ENCODE measurements at places on chromosomes 13 and 19.

GRCh38 chr13:97388373-97388772, 45.6 kb upstream of the RAP2A start:
- DNase-seq: no peak

DNA sequence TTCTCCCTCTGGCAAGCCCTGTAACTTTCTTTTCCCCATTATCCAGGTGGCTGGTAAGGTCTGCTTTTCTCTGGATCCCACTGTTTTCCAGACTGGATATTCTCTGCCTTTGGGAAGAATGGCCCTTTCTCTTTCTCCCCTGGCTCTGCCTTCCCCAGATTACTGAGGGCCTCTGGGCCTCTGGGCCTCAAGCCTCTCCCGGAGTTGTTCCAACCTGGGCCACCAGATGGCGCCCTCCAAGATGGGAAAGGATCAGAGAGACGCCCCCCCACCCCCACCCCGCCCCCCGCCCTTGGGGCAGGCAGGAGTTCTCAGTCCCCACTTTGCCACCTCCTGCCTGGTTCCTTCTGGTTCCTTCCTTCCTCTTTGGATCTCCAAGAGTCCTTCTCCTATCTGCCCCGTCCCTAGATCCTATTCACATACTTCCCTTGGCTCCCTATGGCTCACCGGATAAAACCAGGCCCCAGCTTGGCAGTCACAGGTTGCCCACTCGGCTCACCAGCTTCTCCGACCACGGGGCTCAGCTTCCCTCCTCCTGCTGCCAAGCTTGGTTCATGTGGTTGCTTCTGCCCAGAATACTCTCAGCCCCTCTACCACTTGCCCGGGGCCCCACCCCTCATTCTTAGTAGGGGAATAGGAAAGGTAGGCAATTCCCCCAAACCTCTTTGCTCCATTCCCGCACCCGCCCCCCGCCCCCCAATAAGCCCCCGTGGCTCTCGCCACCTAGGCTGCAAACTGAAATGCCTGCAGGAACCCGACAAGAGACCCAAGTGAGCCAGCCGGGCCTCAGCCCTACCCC, 13.1 kb downstream of the EPS8L1 start:
- DNase-seq: peak; percentile 81

GRCh38 chr13:53005626-53006025, 23.0 kb upstream of the OLFM4 start:
- no peak for DNase-seq

DNA sequence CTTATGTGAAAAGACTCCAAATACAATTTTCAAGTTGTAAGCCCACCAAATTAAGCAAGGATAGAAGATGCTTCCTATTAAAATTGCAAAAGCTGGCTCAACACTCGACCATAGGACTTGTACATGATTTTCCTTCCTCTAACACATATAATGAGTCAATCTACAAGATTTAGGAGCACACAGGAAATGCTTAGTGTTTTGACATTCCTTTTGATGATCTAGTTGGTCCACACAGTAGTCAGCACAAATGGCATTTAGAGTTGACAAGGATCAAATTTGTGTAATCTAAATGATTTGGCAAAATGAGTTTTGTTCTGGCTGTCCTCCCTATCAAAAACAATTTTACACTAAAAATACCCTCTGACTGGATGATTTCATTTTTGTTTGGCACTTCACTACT, 340.2 kb downstream of the DIAPH3 start:
- no peak for DNase-seq

DNA sequence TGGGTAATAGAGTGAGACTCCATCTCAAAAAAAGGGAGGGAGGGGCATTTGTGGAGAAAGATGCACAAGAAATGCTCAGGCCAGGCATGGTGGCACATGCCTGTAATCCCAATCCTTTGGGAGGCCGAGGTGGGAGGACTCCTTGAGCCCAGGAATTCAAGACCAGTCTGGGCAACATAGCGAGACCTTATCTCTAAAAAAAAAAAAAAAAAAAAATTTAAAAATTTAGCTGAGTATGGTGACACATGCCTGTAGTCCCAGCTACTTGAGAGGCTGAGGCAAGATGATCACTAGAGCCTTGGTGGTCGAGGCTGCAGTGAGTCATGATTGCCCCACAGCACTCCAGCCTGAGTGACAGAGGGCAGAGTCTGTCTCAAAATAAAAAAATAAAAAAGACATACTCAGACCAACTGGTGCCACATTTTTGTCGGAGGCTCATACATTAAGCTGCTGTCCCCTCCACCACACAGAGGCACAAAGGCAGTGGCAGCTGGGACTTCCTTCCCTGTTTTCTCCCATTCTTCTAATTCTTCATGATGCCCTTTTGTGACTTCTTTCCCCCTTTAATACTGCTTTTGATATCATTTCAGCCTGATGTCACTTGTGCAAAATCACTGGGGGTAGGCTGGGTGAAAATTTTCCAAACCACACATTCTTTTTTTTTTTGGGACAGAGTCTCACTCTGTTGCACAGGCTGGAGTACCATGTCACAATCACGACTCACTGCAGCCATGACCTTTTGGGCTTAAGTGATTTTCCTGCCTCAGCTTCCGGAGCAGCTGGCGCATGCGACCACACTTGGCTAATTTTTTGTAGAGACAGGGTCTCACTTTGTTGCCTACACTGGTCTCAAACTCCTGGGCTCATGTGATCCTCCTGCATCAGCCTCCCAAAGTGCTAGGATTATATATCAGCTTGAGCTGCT, 26.8 kb upstream of the CXCL17 start:
- DNase-seq: no peak

DNA sequence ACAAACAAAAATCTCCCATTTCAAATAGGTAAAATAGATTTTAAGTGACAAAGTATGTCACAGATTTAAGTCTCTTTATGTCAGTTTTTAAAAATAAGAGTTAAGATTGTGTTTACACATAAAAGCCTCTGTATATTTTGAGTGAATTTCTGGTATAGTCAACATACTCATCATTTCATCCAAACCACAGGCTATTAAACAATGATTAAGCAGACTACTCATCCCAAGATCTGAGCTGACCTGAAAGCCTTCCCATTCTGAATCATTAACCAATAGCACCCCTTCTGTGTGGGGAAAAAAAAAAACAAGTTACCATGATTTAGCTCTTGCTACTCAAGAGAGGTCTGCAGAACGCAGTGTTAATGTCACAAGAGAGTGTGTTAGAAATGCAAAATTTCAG, 284.4 kb upstream of the NBEA start:
- DNase-seq: no peak

DNA sequence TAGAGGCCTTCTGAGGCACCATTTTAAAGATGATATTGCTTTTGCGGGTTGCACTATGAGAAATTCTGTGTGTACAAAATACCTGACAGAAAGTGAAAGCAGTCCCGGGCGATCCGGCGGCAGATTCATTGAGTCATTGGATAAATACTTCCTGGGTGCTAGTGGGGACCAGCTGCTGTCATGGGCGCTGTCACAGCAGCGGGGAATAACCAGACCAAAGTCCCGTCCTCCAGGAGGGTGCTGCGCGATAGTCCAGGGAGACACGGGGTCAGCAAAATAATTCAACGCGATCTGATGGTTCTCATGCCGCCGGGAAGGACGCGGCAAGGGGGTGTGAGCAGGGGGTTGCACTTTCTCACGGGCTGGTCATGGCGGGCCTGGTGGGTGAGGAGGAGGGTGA, 13.5 kb downstream of the ZFR2 start:
- DNase-seq: no peak

GRCh38 chr13:113078902-113079780, 26.4 kb upstream of the F7 start:
- no peak for DNase-seq

GRCh38 chr13:76048131-76048530, 412.0 kb downstream of the LMO7 start:
- DNase-seq: no peak

DNA sequence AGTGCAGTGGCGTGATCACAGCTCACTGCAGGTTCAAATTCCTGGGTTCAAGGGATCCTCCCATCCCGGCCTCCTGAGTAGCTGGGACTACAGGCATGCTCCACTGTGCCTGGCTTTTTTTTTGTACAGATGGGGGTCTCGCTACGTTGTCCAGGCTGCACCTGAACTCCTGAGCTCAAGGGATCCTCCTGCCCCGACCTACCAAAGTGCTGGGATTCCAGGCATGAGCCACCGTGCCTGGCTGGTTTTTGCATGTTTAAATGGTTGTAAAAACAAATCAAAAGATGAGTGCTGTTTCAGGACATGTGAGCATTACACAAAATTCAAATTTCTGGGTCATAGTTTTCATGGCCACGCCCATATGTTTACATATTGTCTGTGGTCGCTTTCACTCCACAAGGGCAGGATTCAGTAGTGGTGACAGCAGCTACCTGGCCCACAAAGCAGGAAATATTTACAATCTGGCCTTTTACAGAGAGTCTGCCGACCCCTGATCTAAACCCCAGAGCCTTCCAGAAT, 5.3 kb downstream of the MATK start:
- DNase-seq: no peak

DNA sequence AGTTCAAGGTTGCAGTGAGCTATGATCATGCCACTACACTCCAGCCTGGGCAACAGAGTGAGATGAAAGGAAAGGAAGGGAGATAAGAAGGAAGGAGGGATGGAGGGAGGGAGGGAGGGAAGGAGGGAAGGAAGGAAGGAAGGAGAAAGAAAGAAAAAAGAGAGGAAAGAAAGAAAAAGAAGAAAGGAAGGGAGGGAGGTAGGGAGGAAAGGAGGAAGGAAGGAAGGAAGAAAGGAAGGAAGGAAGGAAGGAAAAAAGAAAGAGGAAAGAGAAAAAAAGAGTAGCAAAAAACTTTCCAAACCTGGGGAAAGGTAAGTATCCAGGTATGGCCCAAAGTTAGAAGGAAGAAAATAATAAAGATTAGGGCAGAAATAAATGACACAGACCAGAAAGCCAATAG, 7.1 kb downstream of the ZFP14 start:
- DNase-seq: no peak

GRCh38 chr19:30558793-30559192, 186.6 kb downstream of the ZNF536 start:
- DNase-seq: no peak

- no peak for DNase-seq
Measured at GRCh38 chr13:64075543-64076271, 2660.1 kb upstream of the PCDH20 start.

DNA sequence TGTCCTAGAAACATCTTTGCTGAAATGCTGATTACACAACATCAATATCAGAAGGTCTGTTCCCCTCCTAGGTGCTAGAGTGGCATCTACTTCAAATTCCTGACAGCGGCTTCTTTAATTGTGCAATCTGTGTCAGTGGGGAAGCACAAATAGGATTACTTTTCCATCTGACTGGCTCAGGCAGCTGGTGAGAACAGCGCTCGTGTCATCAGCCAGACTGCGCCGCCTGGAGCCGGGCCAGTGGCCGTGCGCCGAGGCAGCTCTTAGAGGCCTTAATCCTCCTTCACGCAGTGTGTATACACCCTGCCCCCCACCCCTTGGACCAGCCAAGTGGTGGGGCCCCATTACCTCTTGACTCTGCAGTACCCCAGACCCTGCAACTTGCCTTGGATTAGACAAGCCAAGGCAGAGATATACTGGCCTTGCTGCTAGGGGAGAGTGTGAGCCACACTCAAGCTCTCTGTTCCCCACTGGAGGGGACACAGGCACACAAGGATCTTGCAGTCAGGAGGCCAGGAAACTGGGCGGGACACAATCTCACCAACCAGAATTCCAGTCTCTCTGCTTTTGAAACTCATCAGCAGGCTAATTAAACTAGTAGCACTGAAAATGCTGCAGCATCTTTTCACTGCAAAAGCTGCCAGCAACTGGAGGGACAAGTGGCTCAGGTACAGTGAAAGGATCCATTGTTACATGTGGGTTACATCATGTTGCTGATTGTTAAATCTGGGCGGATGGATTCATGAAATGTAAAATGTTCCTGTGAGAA, 48.9 kb upstream of the EPHX3 start:
- DNase-seq: peak; percentile 43

- DNase-seq: no peak
Measured at GRCh38 chr13:93388701-93389100, 162.1 kb downstream of the GPC6 start.

GRCh38 chr19:34474233-34474989, 7.1 kb upstream of the WTIP start:
- no peak for DNase-seq

- peak; percentile 86 for DNase-seq
Measured at GRCh38 chr19:48398375-48399235, 5.1 kb downstream of the GRIN2D start.

DNA sequence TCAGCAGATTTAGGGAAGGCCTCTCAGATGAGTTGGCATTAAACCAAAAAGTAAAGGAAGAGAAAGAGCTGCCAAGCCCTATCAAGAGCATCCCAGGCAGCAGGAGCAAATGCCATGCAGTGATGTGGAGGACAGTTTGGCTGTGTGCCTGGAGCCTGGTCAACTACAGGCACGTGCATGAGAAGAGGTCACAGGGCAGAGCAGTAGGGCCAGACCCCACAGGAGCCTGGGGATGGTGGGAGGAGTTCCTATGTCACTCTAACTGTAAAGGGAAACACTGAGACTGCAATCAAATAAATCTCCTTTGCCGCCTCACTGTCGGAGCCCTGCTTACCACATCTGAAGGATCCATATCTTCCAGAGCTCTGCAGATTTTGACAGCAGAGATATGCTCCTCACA, 240.5 kb downstream of the ENOX1 start:
- peak; percentile 61 for DNase-seq

DNA sequence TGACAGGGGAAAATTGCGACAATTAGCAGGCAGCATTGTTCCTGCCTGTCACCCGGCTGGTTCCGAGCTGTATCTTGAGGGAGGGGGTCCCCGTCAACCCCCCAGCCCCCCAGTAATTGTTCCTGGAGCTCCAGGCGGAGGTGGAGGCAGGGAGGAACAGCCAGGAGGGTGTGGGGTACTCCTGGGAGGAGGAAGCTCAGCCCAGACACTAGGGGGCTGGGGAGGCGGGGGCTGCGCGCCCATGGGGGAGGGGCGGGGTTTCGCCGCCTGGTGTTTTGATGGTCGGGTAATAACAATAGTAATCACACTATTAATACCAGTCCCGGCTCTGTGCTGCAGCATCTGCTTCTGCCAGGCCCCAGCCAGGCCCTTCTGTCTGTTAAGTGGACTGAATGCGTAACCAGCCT, 8.6 kb downstream of the NPAS1 start:
- no peak for DNase-seq

- DNase-seq: peak; percentile 65
Measured at GRCh38 chr13:50529154-50529882, 314.2 kb downstream of the DLEU7 start.

DNA sequence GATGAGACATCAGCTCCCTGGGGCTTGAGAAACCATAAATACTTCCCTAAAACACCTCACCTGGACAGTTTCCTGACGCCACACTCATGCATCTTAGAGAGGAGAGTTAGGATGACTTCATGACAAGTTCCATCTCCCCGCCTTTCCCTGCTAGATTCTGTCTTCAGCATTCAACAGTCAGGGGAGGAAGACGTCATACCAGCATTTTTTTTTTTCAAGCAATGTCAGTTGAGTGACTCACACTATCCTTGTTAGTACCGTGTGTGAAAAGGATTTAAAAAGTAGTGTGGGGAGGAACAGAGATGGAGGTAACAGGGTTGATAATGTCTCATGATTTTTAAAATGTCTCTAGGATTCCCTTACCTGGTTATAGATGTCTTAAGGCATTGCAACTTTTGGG, at the start of gene OR7D2:
Gene OR7D2, plus strand, starts transcription at position 79 of the 400 bp plus-strand sequence. CDS start 6,803 bp downstream, outside the sequence.
- no peak for DNase-seq
